Activated T-helper 1 cell treated with anti-CD3 and anti-CD28 coated beads, Interleukin-2, amount 50 U/mL, for 16 hours (primary cell): ENCODE measurements at places on chromosomes 3 and 15.
A peak's percentile ranks its signal among the peaks of the same experiment; 100 is the strongest.

GRCh38 chr3:189941679-189942078, 179.0 kb downstream of the P3H2 start:
- no peak for DNase-seq

- DNase-seq: no peak
Measured at GRCh38 chr3:148513096-148513543, 184.6 kb upstream of the AGTR1 start.

DNA sequence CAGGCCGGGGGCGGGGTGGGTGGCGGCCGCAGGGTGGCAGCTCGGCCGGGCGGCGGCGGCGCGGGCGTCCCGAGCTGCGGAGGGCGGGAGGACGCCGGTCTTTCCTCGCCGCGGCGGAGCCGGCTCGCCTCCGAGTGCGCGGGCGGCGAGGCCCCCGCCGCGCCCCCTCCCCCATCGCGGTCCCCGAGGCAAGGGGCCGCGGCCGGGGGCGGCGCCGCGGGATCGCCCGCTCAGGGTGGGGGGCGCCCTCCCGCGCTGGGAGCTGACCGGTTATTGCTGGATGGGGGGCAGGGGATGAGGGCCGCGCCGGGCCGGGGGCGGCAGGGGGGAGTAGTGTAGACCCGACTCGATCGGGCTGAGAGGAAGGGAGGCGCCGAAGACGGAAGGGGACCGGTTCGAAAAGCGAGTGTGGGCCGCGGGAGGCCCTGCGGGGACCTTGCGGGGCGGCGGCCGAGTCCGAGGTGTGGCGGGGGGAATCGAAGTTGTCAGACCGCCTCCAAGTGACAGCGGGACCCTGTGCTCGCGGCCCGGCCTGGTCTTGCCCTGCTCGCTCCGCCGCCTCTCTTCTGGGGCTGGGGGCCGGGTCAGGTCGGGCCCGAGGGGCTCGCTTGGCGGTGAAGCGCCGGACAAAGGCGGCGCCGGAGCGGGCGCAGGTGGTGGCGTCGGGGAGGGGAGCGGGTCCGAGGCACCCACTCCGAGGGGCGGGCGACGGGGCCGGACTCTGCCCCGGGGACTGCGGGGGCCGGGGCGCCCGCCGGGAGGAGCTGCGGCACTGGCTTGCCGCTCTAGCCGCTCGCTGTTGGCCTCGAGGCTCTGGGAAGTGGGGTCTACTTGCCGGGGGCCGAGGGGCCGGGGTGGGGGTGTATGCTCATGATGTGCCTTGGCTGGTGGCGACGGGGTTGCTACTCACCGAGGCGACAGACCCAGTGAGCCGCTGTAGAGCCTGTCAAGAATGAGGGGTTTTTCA, 1.1 kb downstream of the BAHD1 start:
- DNase-seq: no peak

DNA sequence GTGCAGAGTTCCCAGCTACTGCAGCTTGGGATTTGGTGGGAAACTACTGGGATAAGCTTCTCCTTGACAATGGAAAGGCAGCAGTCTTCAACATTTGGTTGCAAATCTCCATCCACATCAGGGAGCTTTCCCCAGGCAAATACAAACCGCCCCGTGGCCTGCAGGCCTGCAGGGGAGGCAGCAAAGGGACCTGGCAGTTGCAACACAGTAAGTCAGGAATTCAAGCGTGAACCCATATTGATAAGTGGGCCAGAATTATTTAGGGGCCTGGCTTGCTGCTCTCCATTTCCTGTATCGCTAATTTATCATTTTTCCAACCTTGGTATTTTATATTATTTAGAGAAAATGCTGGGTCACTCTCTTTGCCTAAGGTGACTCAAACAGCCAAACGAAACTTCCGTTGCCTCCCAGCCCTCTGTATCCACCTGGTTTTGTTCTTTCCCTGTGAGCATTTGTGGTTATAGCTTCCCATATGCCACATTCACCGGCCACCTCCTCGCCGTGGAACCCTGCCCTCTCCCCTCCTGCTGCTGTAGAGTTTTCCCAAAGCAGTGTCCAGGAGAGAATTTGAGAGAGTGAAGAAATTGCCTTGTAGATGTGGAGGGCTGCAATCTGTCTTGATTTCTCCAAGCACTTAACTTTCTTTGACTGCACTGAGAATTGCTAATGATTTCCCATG, 34.8 kb downstream of the B3GALNT1 start:
- DNase-seq: no peak

GRCh38 chr3:45644063-45644790, 45.0 kb upstream of the SACM1L start:
- no peak for DNase-seq

- no peak for DNase-seq
Measured at GRCh38 chr3:190853464-190853863, 9.0 kb downstream of the GMNC start.

GRCh38 chr15:94400526-94401298, 169.4 kb downstream of the MCTP2 start:
- no peak for DNase-seq

DNA sequence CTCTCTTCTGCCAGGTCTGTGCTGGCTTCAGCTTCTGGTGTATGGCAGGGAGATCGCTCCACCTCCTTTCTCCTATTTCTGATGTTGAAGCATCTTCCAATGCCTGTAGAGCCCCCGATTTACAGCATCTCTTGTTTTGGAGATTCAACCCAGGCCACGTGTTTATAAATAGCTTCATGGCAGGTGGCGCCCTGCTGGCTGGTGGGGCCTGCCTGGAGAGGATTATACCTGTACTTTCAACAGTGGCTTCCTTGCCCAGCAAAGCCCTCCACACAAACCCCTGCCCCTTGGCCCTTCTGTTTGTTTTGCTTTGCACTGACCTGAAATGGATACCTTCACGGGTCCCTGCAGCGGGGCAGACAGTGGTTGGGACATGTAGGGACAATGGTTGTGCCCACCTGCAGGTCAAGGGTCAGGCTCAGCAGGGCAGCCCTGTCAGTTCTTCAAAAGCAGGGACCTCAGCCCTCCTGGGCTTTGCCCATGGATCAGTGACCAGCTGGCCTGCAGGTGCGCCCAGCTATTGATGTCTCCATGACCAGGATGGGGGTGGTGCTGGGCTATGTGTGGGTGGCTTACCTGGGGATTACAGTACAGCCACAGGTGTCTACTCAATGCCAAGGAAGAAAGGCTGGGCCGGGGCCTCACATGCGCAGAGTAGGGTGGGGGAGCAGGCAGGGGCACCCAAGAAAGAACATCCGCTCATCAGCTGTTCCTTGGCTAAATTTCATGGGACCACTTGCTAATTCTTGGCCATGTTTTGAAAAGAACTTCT, 112.7 kb upstream of the PRR23C start:
- DNase-seq: no peak

- DNase-seq: no peak
Measured at GRCh38 chr15:31409171-31409570, 82.5 kb downstream of the KLF13 start.

DNA sequence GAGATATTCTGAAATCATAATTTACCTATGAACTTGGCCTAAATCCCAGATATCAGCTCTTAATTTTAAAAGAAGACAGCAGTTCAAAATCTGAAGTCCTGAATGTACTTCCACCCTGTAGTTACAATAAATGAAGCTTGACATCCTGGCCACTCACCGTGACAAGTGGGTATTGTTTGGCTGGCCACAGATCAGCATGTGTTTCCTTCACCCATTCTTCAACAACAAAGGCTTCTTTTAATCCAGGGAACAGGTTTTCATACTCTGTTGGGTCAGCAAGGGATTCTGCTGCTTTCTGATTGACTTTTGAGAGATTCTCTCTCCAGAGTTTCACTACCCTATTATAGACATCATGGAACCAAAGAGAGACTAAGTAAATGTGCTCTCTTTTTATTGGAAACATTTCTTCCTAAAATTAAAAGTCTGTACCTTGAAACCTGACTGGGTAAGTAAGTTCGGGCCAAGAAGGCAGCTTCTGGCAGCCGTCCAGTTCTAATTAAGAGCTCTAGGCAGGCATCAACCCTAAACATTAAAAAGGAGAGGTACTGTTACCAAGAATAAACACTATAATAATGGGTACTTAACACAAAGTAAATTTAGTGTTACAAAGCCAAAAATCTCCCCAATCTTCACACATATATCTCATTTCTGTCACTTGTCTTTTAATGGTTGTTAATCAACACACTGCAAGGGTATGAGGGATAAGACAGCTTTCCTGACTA, 15.2 kb downstream of the MRPS22 start:
- DNase-seq: no peak

DNA sequence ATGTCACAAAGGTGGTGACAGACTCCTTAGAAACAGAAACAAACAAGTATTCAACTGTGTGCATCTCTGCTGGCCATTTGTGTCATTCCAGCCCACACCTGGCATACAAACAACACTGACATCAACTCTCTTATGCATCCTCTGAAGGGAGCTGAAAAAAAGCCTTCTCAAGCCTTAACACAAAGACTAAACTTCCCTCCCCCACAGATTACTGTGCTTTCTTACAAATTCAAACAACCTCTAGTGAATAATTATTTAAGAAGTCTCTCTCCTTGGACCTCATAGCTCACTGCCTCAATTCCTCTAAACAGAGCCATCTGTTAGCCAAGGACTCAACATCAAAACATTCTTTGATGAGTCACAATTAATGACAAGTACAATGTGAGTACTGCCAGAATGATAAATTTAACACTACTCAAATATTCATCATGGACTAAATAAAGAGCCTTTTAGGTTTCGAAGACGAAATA, 132.1 kb downstream of the WDR76 start:
- DNase-seq: no peak

DNA sequence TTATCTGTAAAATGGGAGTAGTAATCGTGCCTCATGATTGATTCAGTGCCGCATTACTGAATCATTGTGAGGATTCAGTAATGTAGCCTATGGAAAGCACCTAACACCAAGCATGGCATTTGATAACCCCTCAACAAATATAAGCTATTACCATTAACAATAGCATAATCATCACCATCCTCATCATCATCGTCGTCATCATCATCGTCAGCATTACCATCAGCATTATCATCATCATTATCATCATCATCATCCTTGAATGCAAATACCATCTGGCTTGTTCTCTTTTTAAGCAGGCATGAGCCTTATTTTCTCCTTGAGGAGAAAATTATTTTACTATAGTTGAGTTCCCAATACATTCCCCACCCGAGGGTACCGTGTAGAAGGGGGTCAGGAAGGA, 115.4 kb upstream of the PTPRG start:
- no peak for DNase-seq

GRCh38 chr15:56356616-56357015, 8.6 kb upstream of the TEX9 start:
- no peak for DNase-seq

GRCh38 chr3:8987645-8988383, 24.5 kb upstream of the RAD18 start:
- DNase-seq: peak; percentile 19

DNA sequence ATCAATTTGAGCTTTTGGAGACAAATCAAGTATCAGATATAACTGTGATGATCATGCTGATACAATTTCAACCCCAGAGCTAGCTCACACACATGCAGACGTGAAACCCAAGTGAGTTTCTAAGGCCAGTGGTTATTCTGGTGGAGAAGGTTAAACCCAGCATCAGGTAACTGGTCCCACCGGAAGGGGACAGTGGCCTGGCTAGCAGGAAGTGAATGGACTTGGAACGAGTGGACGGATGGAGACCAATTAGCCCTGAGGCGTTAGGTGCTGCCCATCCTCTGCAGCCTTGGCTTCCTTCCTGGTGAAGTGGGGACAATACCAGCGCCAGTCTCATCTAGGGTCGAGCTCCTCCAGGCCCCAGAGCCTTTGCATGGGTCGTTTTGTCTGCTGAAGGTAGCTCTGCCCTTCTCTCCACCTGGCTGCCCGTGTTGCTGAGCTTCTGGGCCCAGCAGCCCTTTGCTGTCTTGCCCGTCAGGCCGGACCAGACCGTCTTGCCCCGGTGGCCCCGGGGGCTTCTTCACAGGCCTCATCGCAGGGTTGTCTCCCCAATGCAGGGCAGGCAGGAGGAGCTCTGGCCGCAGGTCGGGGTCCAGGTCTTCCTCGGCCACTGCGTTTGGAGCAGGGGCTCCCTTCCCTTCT, 915 bp upstream of the KCTD6 start:
- no peak for DNase-seq

- DNase-seq: no peak
Measured at GRCh38 chr3:67587811-67588210, 66.6 kb downstream of the SUCLG2 start.

GRCh38 chr15:55737373-55737772, 5.6 kb downstream of the PRTG start:
- no peak for DNase-seq

GRCh38 chr3:149618151-149619123, 39.4 kb downstream of the WWTR1 start:
- no peak for DNase-seq

GRCh38 chr3:194481103-194481502, 5.7 kb downstream of the ATP13A3 start:
- DNase-seq: no peak
